ENCODE measurements at places on chromosomes 16 and 17. TPM values are rescaled to one million over a fixed set of nuclear protein-coding genes. Genes with fewer than 3 reads are reported as not detected.

GRCh38 chr17:29608986-29609385 is 13.7 kb downstream of the CORO6 start:
- DNase-seq, result no peak

GRCh38 chr17:45578516-45579455 is 88.3 kb upstream of the PLEKHM1 start:
- DNase-seq, result no peak

DNA sequence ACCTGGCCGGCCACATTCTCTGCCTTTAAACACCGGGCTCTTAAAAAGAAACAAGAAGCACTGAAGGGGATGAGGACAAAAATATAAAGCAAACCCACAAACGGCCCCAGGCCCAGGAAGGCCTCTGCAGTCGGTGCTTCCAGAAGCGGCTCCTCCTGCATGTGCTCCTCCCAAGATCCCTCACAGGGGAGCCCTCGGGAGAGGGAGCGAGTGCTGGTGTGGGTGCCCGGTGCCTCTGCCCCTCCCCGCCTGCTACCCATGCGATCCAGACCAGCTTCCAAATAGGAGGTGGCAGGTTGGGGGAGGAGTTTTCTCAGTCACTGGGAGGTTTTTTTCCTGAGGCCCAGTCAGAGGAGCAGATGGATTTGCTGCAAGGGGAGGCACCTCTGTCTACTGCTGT is 15.8 kb downstream of the KDM8 start:
- DNase-seq, result no peak

The GJD3 gene
- not detected for total RNA-seq

The C1QTNF1 gene
- total RNA-seq, result 53.1 TPM

The SDK2 gene
- total RNA-seq, result 4.4 TPM

The NPIPB8 gene
- total RNA-seq, result not detected

DNA sequence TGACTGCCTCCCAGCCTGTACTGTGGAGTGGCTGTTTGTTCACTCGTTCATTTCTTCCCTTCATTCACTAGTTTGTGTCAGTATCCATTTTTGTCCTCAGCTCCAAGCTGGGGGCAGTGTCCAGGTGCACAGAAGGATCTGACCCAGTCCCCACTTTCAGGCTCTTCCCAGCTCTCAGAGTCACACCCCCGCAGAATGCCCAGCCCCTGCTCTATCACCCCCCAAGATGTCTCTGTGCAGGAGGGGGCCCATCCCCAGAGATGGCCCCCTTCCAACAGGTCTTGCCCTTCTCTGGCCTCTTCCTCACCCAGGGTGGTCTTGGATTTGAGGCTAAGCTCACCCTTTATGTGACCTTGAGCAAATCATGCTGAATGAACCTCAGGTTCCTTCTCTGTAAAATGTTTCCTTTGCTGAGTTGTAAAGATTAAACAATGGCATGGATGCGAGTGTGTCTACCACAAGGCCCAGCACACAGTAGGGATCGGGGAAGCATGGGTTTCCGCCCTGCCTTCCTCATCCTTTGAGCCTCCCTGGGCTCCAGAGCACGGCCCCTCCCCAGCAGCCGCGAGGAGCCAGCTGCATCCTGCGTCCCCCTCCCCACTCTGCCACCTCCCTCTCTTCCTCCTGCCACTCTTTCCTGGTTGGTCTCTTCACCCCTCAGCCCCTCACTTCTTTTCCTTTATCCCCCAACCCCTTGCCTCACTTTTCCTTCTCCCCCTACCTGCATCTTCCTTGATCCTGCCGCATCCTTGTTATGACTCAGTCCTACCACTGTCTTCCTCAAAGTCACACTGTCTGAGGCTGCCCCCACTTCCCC is 2.8 kb downstream of the FBXL19 start:
- DNase-seq, result no peak

GRCh38 chr16:68447653-68448359 is 502 bp downstream of the SMPD3 start:
- DNase-seq, result no peak

- no peak for DNase-seq
Observed at GRCh38 chr17:30363715-30364202, 15.0 kb upstream of the CPD start.
